ENCODE measurements at places on chromosomes 2 and 18.

GRCh38 chr18:44955825-44956224 lies 275.1 kb downstream of the SETBP1 start:
- DNase-seq = no peak

- no peak for DNase-seq
Observed at GRCh38 chr18:73979742-73980141, 167.9 kb downstream of the FBXO15 start.

- DNase-seq = peak; percentile 26
Observed at GRCh38 chr18:48453330-48454066, 44.3 kb upstream of the ZBTB7C start.

- DNase-seq = no peak
Observed at GRCh38 chr2:61493523-61493942, 22.6 kb upstream of the USP34 start.

GRCh38 chr2:71831193-71831577 lies 316.5 kb downstream of the CYP26B1 start:
- no peak for DNase-seq

DNA sequence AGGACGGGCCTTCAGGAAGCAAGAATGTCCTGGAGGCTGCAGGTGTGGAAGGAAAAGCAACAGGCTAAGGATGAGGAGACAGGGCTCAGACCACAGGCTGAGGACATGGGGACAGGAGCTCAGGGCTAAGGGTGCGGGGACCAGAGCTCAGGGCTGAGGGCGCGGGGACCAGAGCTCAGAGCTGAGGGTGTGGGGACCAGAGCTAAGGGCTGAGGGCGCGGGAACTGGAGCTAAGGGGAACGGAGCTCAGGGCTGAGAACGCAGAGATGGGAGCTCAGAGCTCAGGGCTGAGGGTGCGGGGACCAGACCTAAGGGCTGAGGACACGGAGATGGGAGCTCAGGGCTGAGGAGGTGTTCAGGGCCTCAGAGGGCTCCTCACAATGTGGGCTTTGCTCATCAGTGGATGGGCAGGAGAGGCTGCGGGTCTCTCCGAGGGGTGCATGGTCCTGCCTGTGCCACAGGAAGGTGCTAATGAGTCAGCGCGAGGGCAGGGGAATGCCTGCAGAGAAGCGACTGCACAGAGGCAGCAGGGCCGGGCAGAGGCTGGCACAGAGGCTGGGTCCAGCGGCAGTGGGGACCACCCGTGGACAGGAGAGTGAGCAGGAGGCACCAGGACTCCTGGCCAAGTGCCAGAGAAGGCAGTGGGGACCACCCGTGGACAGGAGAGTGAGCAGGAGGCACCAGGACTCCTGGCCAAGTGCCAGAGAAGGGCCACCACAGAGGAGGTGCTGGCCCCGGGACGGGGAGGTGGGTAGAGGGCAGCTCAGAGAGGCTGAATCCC lies 271.7 kb downstream of the TWIST2 start:
- no peak for DNase-seq

GRCh38 chr18:59897321-59897954 lies 2.4 kb upstream of the PMAIP1 start:
- DNase-seq = no peak

DNA sequence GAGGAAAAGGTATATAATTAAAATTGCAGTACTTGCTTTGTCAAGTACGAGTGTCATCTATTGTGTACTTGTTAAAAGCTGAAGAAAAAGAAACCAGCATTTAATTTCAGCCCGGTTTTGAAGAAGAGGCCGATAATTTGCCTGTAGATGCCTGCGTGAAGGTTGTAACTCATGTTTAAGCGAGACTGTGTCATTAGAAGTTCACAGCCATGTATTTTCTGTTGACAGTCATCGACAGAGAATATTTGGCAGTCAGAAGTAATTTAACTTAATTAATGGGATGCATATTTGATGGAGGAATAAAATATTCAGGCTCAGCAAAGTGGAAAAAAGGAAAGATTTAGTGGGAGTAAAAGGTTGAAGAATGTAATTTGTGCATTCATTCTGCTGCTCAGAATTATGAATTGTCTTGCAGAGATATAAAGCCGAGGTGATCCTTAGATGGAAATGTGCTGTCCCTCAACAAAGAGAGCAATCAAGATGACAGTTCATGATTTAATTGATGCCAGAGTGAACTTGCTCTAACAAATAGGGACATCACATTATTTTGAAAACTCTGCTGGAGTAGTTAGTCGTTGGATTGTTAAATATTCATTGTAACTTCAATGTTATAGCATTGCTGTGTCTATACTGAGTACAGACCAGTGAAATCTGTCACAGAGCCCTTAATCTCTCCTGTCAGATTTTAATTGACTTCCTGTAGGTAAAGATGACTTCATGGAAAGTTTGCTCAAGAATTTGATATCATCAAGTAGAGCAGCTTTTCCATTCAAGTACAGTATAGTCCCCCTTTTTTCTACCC lies 53.9 kb downstream of the ZNF407 start:
- DNase-seq = no peak

- DNase-seq = no peak
Observed at GRCh38 chr2:64978514-64979268, 10.5 kb upstream of the SLC1A4 start.

DNA sequence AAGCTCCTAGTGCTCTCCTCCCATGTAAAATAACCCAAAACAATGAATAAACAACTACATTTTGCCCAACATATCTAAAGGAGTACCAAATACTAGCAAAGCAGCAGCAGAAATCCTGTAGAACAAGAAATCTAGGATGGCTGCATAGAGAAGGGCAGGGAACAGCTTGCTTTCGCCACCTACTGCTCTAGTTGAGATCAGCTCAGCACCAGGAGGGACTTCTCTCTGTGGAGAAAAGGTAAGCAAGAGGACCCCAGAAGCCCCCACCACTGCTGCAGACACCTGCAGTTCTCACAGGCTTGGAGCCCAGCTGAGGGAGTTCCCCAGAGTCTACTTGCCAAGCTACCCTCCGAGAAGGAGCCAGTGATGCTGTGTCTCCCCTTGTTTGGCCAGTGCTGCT lies 243.0 kb upstream of the CHST9 start:
- DNase-seq = no peak

- DNase-seq = no peak
Observed at GRCh38 chr2:8571301-8571791, 110.5 kb upstream of the ID2 start.

- no peak for DNase-seq
Observed at GRCh38 chr2:46990231-46990588, 74.6 kb upstream of the MCFD2 start.

DNA sequence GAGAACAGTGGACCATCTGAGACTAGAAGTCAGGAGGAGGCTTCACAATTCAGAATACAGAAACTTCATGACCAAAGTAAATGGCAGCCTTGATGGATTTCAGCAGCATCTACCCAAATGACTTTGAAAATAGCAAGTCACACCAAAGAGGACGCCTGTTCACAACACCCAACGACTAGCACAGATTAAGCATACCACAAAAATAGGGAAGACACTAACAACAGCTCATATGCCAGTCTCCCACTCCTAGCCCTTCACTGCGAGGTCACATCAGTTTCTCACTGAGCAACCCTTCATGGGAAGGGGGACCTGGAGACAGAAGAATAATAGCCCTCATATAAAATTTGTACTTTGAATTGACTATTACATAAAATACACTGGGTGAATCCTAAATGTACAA lies 228.4 kb upstream of the SLC39A10 start:
- no peak for DNase-seq

GRCh38 chr2:69567157-69567908 lies 76.2 kb downstream of the AAK1 start:
- DNase-seq = no peak

GRCh38 chr2:188320861-188321260 lies 29.2 kb downstream of the GULP1 start:
- DNase-seq = no peak

- DNase-seq = no peak
Observed at GRCh38 chr2:140604788-140605187, 1526.0 kb downstream of the LRP1B start.

DNA sequence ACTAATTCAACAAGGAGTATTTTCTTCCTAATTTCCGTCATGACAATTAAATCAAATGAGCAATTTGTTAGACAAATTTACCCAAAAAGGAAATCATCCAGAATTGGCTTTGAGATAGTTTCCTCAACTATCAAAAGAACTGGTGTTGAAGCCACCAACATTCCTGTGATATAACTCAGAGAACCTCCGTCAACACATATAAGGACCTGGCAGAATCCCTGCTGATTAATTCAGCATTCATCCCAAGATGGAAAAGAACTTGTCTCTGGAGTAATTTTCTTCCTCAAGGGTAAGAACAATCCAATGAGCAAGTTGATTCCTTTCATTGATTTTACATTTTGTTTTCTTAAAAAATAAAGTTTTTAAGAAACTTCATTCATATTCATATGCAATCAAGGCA lies 62.0 kb downstream of the MBD2 start:
- no peak for DNase-seq

All from activated CD8-positive, alpha-beta memory T cell treated with anti-CD3 and anti-CD28 coated beads, Interleukin-2, amount 10 ng/mL, durations not matched to agents 7 days and 5 days (primary cell).